Cerebellum (tissue), 4 donors: ENCODE measurements at places on chromosomes 6 and 20. TPM values are rescaled to one million over a fixed set of nuclear protein-coding genes. Genes with fewer than 3 reads are reported as not detected.

PPP1R3D gene
- total RNA-seq = 3.6 TPM

C2 gene
- total RNA-seq = 4.1 TPM

HLA-DOA gene
- total RNA-seq = 1.1 TPM

DNA sequence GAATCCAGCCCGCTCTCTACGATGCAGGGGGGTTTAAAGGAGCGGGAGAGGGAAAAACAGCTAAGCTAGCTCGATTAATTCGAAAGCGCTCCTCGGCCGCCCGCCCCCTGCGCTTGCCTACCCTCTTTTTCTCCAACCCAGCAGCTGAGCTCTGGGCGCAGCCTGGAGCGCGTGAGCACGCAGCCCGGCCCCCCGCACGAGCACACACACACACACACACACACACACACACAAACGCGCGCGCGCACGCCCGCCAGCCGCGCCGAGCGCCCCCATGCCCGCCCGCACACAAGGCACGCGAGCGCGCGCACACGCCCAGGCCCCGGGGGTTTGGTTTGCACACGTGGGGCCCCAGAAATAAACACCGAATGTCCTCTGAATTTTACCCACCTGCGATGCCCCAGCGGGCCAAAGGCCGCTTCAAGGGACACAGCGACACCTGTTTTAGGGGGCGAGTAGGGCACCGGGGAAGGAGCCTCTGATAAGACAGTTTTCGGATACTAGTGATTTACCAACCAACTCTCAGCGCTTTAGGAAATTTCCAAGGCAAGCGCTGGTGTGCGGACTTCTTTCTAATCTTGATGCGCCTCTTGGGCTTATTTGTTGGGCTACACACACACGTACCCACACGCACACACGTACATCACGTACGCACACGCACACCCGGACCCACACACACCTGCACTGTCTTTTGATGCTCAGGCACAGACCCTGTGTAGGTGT, 802 bp upstream of the NRN1 start:
- DNase-seq = peak; percentile 71

DNA sequence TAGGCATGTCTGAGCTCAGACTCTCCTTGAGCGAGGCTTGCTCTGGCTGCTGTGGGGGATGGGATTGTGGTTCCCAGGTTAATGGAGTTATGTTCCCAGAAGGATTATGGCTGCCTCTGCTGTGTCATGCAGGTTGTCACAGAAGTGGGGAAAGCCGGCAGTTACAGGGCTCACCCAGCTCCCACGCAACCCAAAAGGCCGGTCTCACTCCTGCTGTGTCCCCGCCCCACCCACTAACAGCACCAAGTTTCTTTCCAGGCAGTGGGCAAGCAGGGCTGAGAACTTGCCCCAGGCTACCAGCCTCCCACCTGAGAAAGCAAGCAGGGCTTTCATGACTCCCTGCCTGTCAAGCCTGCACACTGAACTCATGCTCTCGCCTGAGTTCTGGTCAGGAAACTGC, 750.5 kb downstream of the FRK start:
- no peak for DNase-seq

SLC13A3 gene
- total RNA-seq = 9.8 TPM

RIOK1 gene
- total RNA-seq = 24.9 TPM

GRCh38 chr6:141077355-141078333, 1055.1 kb upstream of the GJE1 start:
- no peak for DNase-seq

DNA sequence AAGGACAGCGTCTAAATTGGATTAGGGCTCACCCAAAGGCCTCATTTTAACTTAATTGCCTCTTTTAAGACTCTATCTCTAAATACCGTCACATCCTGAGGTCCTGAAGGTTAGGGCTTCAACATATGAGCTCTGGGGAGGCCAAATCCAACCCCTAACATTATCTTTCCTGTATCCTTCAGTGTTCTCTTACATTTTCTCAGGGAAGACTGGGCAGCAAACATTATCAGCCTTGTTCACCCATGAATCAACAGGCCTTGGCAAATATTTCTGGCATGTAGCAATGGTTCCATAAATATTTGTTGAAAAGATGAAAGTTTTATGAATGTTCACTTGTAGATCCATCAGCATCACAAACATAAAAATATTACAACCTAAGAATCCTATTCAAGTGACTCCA, 24.6 kb upstream of the FOXF2 start:
- no peak for DNase-seq

DLL1 gene
- total RNA-seq = 10.6 TPM

CDH26 gene
- 1.2 TPM for total RNA-seq

GRCh38 chr20:46953596-46953995, 59.0 kb downstream of the EYA2 start:
- DNase-seq = no peak

GRCh38 chr6:160662429-160662828, 1.6 kb downstream of the LPA start:
- DNase-seq = no peak
